T-helper 17 cell (primary cell): ENCODE measurements at places on chromosomes 6 and 20. TPM values are rescaled to one million over a fixed set of nuclear protein-coding genes. Genes with fewer than 3 reads are reported as not detected.

SNAI1 gene
- total RNA-seq, result 3.3 TPM

RRAGD gene
- 8.9 TPM for total RNA-seq

RNF8 gene
- total RNA-seq, result 12.0 TPM

SLC17A1 gene
- not detected for total RNA-seq

SMIM29 gene
- 24.3 TPM for total RNA-seq

SLC17A4 gene
- not detected for total RNA-seq

TRIM40 gene
- total RNA-seq, result 3.5 TPM

SYNGAP1 gene
- total RNA-seq, result 83.9 TPM

SNPH gene
- 9.4 TPM for total RNA-seq

TBXT gene
- total RNA-seq, result not detected

SLC24A3 gene
- total RNA-seq, result 6.1 TPM

CNBD2 gene
- total RNA-seq, result 11.7 TPM

IFNGR1 gene
- 49.3 TPM for total RNA-seq

MAVS gene
- total RNA-seq, result 20.1 TPM

ENPP1 gene
- 2.1 TPM for total RNA-seq

THBS2 gene
- total RNA-seq, result not detected

IL17A gene
- total RNA-seq, result 0.68 TPM

KCNQ2 gene
- not detected for total RNA-seq

RGS17 gene
- not detected for total RNA-seq

EYS gene
- total RNA-seq, result not detected

SLC2A10 gene
- total RNA-seq, result not detected

PGC gene
- total RNA-seq, result not detected

TFAP2C gene
- not detected for total RNA-seq

BPI gene
- not detected for total RNA-seq

GHRH gene
- not detected for total RNA-seq

PPIL6 gene
- 1.6 TPM for total RNA-seq
